ENCODE measurements at places on chromosomes 16 and 17.

- peak; percentile 94 for ATAC-seq
These were observed 6.6 kb downstream of the PHB1 start for GRCh38 chr17:49407981-49408501.

DNA sequence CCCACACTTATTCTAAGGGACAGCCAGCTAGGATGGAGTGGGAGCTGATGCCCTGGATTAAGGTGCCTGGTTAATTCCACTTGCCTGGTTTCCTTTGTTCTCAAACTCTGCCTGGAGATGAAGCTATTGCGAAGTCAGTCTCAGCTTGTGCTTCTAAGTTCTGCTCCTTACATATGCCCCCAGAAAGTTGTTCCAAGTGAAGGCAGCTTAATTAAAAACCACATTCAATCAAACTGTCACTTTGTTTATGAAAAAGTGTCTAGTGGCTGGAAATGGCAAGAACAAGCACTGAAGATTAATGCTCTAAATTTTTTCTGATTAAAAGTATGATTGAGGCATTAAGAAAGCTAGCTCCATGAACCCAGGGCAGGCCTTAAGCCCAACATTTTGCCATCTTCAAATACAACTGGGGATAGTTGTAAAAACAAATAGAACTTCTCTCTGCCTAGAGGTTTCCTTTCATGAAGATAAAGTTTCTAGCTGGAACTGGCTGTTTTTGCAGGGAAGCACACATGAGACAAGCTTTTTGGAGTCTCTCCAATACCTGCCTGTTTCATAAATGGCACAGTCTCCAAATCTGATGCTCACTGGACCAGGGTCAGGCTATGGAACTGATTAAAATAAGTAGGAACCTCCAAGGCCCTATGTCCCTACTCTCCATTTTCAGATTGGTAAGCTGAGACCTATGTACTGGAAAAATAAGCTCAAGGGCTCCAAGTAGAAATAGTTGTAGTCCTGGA, 100.9 kb downstream of the GRIN2A start:
- no peak for ATAC-seq

GRCh38 chr16:29821643-29822115, 1.4 kb downstream of the MVP start:
- ATAC-seq: no peak

DNA sequence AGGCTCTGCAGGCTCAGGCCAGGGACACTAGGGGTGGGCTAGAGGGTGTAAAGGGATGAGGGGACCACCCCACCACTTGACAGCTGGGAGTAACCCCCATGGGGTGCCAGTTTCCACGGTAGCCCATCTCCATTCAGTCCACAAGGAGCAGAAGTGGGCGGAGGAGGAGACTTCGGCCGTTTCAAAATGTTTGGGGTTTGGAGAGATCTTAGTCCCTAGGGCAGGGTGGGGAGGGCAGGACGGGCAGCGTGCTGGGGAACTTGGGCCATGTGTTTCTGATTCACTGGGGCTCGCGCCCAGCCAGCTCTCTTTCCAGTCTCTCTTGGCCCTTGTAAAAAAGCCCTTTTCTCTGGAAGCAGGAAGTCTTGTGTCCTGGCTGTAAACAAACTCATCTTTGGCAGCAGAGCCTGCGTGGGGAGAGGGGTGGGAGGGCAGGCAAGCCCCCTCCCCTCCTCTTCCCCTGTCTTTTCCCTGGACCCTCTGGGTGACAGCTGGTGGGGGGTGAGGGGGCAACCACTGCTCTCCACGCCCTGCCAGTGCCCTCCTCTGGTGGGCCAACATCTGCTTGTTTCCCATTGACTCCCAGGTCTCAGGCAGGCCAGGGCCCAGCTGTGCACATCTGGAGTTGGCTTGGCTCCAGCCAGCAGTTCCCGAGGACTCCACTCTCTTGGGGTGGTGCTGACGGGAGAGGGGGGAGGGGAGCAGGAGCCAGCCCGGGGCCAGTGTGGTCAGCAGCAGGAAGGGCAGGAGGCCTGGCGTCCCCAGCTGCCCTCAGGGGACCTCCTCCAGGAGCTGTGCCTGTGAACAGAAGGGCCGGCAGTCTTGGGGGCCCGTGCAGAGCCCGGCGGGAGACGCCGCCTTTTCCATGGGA, 8.1 kb downstream of the CYGB start:
- ATAC-seq: no peak

- no peak for ATAC-seq
These were observed 428 bp downstream of the TUFM start for GRCh38 chr16:28845761-28846079.

DNA sequence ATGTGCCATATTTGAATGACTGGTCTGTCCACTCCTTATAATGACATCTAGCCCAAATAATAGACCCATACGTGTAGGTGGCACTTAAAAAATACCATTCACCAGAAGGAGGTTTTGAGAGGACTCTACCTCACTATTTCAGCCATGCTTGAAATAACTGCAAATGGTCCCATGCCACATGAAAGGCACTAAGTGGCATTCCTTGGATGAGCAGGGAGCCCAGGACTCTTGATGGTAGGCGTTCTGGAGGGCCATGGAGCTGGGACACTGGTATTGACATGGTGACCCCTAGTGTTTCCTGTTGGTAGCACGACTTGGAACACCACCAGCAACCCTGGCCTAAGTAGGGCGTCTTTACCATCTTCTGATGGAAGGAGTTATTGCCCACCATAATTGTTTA, 148.7 kb upstream of the ZFHX3 start:
- no peak for ATAC-seq

- ATAC-seq: no peak
These were observed 1.4 kb downstream of the RAB26 start for GRCh38 chr16:2149630-2150417.

GRCh38 chr17:17841601-17842025, 4.8 kb upstream of the SREBF1 start:
- ATAC-seq: no peak

DNA sequence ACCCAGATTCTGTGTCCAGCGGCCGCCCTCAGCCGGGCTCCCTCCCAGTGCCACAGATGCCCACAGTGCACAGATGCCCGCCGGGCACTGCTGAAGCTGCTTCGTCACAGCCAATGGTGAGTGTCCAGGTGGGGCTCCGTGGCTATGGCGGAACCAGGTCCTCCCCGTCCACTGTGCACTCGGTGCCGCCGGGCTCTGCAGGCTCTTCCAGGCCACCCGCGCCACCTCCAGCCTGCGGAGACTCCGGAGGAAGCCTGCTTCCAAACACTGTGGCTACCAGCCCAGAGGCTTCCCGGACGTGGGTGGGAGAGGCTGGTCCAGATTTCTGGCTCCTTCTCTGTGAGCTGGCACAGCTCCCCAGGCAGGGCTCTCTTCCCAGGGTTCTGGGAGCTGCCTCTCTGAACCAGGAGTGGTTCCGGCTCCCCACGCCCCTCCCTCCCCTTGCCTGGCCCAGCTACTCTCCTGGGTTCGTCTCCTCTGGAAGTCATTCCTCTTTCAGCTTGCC, 2.8 kb upstream of the PYCR1 start:
- no peak for ATAC-seq

GRCh38 chr16:76164970-76165558, 112.1 kb upstream of the CNTNAP4 start:
- no peak for ATAC-seq

DNA sequence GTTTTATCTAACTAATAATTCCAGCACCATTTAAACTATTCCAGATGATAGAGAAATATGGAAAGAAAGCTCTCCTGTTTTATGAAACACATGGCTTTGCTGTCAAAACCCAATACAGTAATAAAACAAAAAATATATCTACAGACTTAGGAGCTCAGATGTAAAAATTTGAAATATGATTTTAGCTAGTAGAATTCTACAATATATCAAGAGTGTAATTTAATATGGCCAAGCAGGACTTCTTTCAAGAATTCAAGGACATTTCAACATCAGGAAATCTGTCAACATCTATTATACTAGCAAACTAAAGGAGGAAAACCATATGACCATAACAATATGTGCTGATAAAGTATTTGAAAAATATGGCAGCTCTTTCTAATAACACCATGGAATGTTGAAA, 57.5 kb downstream of the CCDC182 start:
- ATAC-seq: no peak

DNA sequence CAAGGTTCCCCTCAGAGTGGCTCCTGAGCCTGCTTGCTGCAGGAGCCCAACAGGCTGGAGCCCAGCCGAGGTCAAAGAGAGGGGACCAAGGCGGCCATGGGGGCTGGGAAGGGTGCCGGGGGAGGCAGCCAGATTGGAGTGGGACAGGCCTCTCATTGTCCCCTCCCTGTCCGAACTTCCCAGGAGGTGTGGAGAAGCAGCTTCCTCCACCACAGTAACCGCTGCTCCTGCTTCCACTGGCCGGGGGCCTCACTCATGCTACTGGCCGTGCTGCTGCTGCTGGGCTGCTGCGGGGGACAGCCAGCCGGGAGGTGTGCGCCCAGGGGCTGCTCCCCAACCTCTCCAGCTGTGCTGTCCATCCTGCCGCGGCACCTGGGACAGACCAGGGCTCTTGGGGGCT, 29.3 kb downstream of the TMEM94 start:
- ATAC-seq: no peak

- no peak for ATAC-seq
These were observed 2.0 kb upstream of the ORAI3 start for GRCh38 chr16:30946671-30947540.

GRCh38 chr17:82490512-82491195, 28.9 kb upstream of the FOXK2 start:
- ATAC-seq: no peak

- no peak for ATAC-seq
These were observed 3.6 kb downstream of the CCL5 start for GRCh38 chr17:35876534-35876933.

- no peak for ATAC-seq
These were observed 2.3 kb upstream of the DLX3 start for GRCh38 chr17:49997301-49997650.

DNA sequence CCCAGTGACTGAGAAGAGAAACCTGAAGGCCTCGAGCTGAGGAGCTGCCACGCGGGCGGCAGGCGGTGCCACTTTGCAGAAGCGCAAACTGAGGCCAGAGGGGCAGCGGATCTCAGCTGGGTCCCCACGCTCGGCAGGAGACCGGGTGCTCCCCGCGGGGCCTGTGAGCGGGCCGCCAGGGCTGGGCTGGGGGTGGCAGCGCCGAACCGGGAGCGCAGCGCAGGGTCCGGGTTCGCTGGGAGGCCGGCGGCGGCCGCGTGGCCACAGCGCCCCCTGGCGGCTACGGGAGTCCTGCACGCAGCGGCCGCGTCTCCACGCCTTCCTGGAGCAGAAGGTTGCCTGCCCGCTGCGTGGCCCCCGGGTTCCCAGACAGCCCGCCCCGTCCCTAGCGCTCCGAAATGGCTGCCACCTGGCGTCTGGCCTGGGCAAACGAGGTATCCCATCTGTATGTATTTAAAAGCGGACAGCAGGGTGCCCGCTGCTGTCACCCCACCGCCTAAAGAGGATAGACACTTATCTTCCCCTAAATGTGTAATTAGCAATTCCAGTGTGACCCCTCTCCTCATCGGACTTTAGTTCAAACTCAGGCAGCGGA, 96.1 kb upstream of the CDH5 start:
- ATAC-seq: peak; percentile 66

DNA sequence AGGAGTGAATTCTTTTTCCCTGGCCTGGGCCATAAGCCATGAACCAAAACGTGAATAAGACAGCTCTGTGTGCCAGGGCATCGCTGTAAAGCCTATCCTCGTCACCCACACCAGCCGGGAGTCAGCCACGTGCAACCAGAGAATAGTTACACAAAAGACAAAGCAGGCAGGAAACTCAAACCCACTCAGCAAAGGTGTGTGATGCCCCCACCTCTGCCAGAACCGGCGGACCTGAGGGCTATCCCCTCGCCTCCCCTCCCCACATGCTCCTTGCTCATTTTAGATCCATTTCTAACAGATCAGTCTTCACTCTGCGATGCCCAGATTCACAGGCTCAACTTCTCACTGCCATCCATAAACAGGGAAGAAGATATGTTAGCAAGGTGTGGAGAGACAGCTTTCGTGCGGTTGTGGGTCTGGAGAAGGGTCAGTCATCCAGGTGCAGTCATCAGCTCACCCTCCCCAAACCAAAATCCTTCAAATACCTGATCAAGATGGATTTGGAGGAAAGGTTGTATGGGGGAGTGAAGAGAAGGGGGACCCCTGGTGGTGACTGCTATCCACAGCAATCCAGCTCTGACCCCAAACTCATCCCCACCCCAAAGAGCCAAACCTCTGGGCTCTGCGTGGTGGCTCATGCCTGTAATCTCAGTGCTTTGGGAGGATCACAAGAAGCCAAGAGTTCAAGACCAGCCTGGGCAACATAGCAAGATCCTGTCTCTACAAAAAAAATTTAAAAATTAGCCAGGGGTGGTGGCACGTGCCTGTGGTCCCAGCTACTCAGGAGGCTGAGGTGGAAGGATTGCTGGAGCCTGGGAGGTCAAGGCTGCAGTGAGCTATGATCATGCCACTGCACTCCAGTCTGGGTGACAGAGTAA, 219.2 kb downstream of the C16orf78 start:
- no peak for ATAC-seq

DNA sequence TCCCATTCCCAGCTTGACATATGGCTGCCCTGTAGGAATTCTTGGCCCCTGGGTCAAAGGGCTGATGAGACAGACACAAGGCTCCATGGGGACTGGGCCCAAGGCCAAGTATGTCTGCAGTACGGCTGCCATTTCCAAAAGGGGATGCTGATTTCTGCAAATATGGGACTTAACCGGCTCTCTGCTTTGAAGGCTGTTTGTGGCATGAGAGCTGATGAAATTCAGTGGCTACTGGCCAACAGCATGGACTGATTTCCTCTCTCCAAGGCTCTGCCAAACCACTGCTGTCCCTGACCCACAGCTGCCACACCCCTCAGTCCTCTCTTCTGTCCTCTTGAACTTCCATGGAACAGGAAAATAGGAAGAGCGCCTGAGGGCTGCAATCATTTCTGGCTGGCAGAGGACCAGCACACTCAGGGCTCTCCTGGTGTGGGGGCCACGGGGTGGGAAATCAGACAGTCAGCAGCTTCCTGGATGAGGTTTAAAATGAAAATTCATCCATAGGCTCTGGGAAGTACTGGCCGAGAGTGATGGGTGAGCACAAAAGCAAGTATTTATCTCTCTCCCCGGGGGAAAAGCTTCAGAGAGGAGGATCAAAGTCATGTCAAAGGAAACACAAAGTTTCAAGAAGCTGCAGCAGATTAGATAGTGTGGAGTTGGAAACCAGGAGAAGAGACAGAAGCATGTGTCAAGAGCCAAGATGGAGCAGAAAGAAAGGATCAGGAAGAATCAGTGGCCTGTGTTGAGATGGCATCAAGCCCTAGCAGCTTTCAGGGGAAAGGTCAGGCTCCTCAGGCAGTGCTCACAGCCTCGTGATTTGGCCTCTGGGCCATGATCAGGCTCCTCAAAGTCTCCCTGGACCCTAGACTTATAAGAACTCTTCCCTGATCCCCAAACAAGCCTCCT, 64.1 kb upstream of the SREBF1 start:
- no peak for ATAC-seq
